Pulmonary artery endothelial cell (primary cell): ENCODE measurements at places on chromosomes 2 and 18. TPM values are rescaled to one million over a fixed set of nuclear protein-coding genes. Genes with fewer than 3 reads are reported as not detected.

Gene TXNDC2
- under 0.01 TPM in 1 of 2 replicates, not detected in the other for total RNA-seq

Gene DSC2
- under 0.01 and 0.13 TPM in 2 replicates for total RNA-seq

Gene MROH2A
- not detected in 2 replicates for total RNA-seq

Gene GKN2
- total RNA-seq = not detected in 2 replicates

Gene SLC14A1
- total RNA-seq = not detected in 2 replicates

Gene CHST10
- total RNA-seq = 10.5 and 15.3 TPM in 2 replicates

Gene PPP1R1C
- total RNA-seq = 0.07 TPM in 1 of 2 replicates, not detected in the other
